ENCODE measurements at places on chromosomes 13 and 19. TPM values are rescaled to one million over a fixed set of nuclear protein-coding genes. Genes with fewer than 3 reads are reported as not detected.

UBL5 gene
- total RNA-seq = 246 TPM

NCR1 gene
- total RNA-seq = not detected

CPAMD8 gene
- 11.9 TPM for total RNA-seq

ZNF560 gene
- total RNA-seq = not detected

ZNF91 gene
- 212 TPM for total RNA-seq
